Nucleus accumbens (tissue), 56 donors: ENCODE measurements at places on chromosomes 11 and 22.

GRCh38 chr22:45334528-45334927 lies 24.8 kb downstream of the FAM118A start:
- no peak for DNase-seq

- no peak for DNase-seq
Measured at GRCh38 chr11:95330302-95330701, 99.3 kb upstream of the SESN3 start.

GRCh38 chr11:76252631-76253070 lies 46.3 kb upstream of the WNT11 start:
- no peak for DNase-seq

DNA sequence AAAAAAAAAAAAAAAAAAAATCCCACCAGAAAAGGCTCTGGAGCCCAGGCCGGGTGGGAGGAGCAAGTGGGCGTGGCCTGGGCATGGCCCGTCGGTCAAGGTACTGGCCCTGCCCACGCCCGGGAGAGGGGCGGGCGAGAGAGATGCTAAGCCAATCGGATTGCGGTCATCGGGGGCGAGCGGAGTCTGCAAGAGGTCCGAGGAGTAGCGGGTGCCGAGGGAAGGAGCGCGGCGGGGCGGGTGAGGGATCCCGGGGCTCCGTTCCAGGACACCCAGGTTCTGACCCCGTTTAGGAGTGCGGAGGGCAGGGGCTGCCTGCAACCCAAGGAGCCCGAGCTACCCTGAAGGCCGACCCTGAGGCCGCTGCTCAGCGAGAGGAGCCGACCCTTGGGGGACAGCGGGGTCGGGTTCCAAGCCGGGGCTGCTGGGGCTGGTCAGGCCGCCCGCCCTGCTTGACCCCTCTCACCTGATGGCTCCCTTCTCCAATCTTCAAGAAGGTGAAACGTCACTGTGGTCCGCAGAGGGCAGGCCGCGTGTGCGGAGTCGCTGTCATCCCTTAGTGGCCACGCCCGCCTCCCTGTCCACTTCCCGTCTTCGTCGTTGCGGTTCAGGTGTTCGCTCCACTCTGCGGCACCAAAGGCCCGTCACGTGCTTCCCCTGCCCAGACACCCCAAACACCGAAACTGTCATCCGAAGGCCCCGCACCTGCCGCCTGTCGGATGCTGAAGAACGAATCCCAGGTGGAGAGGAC lies 11.1 kb upstream of the TAB1 start:
- DNase-seq = peak; percentile 29

GRCh38 chr11:126645186-126645585 lies 289.7 kb downstream of the ST3GAL4 start:
- DNase-seq = no peak

DNA sequence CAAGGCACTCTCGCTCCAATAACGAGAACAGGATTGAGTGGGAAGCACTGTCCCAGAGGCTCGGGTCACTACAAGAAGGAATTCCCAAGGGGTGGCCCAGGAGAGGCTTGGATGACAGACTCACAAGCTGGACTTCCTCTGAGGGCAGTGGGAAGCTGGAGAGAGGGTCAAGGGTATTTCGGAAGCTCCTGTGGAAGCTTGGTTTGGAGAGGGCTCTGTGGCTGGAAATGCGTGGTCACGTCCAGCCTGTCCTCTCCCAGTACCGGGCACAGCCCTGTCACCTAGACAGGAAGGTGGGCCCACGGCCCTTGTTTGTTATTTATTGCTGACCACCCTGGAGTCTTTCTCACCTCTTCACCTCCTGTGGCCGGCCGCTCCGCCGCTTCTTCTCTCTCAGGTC lies 5.3 kb downstream of the SYNGR1 start:
- no peak for DNase-seq

DNA sequence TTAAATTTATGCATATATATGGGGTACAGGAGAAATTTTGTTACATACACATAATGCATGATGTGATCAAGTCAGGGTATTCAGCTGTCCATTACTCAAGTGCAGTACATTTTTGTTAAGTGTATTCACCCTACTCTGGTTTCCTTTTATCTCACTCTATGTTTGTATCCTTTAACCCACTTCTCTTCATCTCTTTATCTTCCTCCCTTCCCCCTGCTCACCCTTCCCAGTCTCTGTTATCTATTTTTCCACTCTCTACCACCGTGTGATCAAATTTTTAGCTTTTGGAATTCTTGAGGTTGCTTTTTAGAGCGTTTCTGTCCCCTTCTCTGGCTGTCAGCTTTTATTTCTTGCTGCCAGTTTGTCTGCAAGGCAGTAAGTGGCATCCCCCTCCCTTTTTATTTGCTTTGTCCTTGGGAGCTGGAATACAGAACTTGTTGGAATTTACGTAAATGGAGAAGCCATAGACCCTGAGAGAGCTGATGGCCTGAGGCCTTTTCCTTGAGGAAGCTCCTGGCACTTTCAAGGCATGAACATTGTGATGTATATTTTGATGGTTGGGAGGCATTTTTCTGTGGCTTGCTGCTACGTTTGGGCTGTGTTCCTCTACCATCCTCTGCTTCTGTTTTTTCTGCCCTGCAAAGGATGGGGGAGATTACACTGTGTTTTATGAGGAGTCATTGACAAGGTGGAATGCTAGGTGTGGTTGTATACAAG lies 148.6 kb downstream of the LDLRAD3 start:
- no peak for DNase-seq

- DNase-seq = no peak
Measured at GRCh38 chr11:128837627-128838026, 29.5 kb downstream of the KCNJ1 start.

DNA sequence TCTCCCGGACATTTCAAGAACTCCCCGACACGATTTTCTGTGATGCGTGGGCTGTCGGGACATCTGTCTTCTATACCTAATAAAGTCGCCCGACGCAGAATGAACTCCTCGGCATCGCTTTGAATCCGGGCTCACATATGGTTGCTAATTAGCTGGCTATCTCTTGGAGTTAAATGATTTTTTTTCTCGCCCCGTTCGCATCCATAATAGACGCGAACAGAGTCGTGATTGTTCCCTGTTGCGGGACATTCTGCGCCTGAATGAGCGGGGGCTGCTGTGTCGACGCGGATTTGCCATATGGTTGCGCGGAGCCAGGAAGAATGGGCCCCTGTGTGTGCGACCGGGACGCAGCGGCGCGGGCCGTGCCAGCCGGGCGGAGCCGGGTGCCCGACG lies 16.4 kb downstream of the CDKN1C start:
- DNase-seq = peak; percentile 62

DNA sequence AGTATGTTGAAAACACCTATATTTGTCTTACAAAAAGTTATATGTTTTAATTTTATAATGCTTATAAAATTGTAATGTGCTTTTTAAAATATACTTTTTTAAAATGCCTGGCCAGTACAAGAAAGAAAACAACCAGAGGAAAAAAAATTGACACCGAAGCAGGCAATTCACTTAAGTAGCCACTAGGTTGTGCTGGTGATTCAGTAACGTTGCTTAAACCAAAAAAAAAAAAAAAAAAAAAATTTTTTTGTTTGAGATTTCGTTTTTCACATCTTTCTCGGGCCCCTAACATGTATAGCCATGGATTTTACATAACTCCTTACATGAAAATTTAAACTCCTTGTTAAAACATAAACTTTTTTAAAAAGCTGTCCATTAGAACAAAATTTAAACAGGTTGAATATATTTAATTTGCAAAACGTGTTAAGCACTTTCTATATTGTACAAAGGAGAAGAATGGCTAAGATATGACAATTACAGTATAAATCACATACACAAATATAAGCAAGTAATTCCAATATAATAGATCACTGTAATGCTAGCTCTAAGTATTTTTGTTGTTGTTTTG lies 9.2 kb downstream of the OR8B4 start:
- no peak for DNase-seq

GRCh38 chr11:416757-417621 lies 2.2 kb upstream of the SIGIRR start:
- no peak for DNase-seq

GRCh38 chr11:118623269-118623655 lies 15.8 kb downstream of the PHLDB1 start:
- DNase-seq = no peak

- no peak for DNase-seq
Measured at GRCh38 chr22:17266251-17266971, 47.2 kb upstream of the ADA2 start.

DNA sequence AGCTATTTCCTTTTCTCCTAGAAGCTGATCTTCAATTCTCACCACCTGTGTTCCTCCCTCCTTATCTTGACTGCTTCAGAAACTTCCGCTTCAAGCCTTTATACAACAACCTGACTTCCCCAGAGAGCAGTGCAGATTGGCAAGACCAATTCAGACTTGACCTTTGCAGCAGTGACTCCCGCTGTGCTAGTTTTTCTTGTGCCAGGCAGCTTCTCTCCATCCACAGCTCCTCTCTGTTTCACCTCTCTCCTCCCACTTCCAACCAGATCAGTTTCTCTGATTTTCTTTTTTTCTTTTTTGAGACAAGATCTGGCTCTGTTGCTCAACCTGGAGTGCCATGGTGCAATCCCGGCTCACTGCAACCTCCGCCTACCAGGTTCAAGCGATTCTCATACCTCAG lies 74.3 kb downstream of the GRAMD1B start:
- no peak for DNase-seq

GRCh38 chr11:64241491-64242374 lies 838 bp downstream of the FKBP2 start:
- DNase-seq = no peak

- no peak for DNase-seq
Measured at GRCh38 chr22:49583341-49583740, 244.3 kb downstream of the BRD1 start.

DNA sequence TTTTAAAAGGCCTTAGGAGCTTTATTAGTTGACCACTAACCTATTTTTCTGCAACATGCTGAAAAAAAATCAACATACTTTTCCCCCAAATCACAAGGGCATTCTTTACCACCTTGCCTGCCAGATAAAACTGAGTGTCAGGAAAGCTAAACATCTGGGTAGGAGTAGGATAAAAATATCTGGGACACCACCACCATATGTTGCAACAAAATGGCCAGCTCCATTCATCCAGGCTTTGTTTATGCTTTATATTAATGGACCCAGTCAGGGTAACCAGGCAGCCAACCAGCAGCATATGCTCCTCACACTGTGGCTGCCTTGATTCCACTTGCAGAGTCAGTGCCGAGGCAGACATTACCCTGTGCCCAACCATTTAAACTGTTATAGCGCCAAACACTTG lies 1024.5 kb downstream of the LRRC4C start:
- DNase-seq = no peak

- DNase-seq = no peak
Measured at GRCh38 chr11:126329644-126330211, 25.8 kb upstream of the ST3GAL4 start.

DNA sequence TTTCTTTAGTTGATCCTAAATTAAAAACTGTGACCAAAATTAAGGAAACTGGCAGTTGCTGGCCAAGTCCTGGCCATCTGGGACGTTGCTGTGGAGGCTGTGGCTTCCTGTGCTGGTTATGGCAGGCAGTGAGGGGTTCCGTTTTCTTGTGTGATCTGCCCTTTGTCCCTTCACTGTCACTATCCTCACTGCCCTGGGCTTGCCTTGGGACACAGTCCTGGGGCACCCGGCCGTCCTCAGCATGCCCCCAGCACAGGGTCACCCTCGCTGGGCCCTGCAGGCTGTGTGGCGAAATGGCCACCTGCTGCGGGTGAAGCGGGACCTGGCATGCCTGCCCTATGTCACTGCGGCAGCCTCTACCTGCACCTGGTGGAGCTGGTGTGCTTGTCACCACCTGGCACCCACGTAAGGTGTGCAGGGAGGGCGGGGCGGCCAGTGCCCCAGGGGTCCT lies 52.5 kb upstream of the SLC22A12 start:
- no peak for DNase-seq

DNA sequence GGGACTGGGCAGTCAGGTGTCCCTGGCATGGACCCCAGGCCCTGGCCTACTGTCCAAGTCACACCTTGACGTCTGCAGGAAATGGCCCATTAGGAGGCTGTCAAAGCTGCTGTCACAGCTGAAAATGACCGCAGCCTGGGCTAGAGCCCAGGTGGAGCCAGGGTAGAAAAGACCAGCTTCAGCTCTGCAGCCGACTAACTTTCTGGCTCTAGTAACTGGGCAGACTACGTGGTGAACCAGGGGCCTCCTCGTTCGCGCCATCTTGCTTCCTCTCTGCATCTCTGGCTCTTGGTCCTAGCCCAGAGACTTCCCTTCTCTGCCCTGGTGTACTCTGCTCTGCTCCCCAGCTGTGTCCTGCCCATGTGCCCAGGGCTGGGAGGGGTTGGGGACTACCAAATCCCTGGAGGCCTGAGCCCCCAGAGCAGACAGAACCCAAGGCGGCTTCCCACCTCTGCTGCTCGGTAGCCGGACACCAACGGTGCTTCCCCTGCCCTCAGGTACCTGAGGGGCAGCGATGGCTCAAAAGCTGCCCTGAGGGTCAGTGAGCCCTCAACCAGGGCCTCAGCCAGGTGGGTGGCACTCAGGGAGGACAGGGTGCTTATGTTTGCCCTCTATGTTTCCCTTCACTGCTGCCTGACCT lies 19.7 kb downstream of the SART1 start:
- no peak for DNase-seq

GRCh38 chr22:38208551-38208968 lies 6.8 kb downstream of the MAFF start:
- DNase-seq = no peak

DNA sequence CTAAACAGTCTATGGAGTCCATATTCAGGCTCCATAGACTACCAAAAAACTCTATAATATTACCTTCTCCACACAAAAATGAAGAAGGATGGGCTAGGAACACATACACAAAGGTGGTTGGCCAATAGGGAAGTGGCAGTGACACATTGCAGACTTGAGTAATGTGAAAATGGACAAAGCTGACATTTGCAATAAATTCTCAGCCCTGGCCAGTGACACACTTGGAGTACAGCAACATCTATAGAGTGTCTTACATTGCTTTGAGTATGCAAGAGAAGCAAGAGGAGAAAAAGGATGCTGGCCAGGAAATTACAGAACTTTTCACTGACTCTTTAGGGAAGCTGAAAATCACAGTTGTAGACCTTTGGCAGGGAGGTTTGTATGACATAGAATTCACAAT lies 7.3 kb upstream of the OR52W1 start:
- DNase-seq = no peak

DNA sequence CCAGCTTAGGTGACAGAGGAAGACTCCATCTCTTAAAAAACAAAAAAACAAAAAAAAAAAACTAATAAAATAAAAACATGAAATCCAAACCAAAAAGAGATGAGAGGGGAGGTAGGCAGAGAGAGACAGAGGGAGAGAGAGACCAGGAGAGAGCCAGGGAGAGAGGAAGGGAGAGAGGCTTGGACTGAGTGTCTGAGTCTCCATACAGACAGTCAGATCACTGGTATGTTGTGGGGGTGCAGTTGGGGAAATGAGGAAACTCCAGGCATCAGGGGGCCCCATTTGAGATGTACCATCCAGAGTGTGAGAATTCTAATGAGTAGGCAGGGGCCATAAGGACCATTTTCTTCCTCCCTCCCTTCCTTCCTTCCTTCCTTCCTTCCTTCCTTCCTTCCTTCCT lies 53.1 kb upstream of the SEPTIN5 start:
- DNase-seq = no peak

DNA sequence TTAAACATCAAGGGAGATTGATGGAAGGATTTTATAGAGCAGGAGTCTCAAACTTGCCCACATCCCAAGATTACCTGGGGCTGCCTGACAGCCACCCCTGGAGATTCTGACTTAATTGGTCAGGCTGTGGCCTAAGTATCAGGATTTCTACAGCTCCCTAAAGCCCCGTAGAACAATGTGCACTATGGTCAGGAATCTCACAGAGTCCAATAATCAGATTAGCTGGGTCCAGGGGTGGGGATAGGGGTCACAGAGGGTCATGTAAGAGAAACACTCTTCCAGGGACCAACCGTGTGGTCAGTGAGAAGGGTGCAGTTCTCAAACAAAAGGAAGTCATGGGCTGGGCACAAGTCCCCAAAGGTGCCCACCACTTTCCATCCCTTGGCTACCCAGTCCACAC lies 20.5 kb upstream of the FBLN1 start:
- no peak for DNase-seq
